ENCODE measurements at places on chromosomes 2 and 18.

DNA sequence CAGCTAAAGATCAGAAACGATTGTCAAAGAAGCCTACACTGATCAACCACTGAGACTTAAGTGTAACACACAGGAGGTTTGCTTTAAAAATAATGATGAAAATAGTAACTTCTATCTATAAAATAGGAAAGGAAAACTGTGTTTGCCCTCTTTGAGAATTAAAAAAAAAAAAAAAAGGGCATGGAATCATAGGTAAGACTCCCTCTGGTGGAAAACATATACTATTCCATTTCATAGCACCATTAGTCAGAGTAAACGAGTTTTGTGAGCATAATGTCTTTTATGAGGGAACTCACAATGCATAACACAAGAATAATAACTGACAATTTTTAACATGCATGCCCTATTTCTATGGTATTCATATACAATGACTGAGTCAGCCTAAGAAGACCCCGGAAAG, 36.3 kb downstream of the SLC35F5 start:
- no peak for DNase-seq

GRCh38 chr18:12929477-12930083, 18.2 kb upstream of the SEH1L start:
- DNase-seq: no peak

DNA sequence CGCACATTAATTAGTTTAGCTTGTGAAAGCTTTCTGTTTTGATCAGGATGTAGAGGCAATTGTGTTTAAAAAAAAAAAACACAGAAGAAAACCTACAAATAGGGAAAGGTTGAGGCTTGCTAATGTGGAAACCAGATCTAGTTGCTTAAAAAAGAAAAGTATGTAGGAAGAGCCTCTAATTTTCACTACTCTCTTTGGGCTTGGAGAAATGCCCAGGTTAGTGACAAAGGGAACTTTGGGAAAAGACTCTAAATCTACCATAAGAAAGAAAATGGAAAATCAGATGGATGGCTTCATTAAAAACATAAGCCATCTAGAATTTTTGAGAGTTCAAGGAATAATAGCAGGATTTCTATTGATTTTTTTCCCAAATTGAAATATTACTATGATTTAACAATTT, 47.3 kb upstream of the SLC38A11 start:
- DNase-seq: no peak

DNA sequence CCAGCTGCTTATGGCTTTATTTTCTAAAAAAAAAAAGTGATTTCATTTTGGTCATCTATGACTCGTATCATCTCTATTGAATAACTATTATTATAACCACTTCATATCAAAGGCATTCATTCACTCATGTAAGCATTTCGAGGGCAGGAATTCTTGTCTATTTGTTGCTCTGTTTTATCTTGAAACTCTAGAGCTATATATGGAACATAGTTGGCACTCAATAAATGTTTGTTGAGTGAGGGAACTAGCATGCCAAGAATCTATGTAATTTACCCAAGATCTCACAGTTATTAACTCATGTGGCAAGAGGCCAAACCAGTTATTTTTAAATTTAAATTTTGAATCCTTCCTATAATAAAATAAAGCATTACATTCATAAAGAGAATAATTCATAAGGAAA, 470.1 kb downstream of the TMX3 start:
- no peak for DNase-seq

DNA sequence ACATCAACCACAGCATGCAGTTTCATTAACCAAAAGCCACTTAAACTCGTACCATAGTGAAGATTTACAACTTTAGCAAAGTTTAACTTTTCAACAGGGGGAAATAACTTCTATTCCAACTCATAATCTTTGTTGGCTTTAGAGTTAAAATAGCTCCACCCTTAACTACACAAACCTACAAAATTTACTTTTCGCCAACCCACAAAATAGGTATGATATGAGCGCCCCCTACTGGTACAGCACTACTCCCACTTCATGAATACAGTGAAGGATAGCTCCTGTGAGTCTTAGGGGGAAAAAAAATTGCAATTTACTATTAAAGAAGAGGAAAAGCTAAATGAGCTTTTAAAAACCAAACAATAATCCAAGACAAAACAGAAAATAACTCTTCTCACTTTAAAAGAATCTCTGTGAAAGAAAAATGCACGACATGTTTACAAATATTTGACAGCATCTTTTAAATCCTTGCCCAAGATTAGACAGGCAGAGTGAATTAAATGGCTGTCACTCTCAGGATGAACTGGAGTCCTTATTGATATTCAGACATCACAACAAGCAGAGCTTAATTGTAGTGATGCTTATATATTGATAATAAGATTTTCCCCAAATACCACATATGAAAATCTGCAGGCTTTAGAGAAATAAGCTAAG, 32.2 kb downstream of the TMEFF2 start:
- DNase-seq: no peak

DNA sequence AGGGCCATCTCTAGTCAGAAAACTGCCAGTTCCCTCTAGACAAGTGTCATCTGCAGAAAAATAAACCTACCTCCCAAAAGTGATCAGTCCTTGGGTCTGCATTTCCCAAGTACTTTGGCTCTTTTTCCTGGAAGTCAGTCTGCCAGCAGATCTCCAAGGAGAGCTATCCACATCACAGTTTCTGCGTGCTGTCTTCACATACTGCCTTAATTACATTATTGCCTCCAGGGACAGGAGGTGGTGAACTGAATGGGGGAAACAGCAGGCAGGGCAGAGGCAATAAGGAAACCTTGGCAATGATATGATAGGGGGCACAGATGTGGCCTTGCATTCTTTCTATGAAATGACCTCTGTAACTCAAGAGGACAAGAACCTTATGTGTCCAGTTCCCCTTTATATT, 105.9 kb upstream of the SIX2 start:
- DNase-seq: no peak

DNA sequence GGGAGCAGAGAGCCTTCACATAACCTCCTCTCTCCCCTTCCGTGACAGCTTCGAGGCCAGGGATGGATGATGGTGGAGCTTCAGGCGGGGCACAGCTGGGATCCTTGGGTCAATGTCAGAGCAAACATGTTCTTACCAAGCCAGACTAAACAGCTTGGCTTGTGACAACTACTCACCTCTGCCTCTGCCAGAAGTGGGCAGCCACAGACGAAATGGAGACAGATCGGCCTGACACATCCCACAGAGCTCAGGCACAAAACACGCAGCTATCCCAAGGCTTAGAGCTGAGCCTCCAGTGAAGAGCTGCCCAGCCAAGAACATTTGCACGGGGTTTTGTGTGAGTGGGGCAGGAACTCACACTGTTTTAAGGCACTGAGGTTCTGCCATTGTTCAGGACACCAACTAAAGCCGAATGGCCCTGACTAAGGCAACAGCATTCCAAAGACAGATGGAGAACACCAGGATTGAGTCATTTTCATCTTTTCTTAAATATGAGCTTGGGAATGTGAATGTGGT, 12.8 kb downstream of the PXDN start:
- DNase-seq: no peak

DNA sequence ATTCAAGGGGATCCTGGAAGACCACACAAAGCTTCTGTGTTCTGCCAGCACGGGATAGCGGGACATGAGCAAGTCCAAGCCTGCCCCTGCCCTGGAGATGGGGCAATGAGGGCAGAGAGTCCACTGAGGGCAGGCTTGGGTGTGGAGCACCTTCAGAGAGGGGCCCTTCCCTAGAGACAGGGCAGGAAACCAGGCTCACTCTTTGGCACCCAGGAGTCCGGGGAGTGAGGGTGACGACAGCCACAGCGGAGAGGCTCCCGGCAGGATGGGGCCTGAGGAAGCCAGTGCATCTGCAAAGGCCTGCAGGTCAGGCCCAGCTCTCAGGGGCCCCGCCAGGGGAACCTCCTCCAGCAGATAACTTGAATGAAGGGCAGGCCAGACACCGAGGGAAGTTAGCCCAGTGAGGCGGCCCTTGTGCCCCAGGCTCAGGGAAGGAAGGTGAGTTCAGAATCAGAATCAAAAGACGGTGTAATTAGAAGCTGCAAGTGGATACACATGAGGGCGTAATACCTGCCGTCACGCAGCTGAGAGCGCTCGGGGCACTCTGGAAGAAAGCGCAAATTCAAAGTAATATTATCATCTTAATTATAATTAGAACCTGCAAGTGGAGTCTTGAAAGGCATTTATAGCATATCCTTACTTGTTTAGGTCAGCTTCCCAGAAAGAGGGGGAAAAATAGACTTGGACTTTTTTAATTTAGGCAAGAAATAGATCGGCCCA, 142.6 kb upstream of the LGALSL start:
- DNase-seq: no peak

DNA sequence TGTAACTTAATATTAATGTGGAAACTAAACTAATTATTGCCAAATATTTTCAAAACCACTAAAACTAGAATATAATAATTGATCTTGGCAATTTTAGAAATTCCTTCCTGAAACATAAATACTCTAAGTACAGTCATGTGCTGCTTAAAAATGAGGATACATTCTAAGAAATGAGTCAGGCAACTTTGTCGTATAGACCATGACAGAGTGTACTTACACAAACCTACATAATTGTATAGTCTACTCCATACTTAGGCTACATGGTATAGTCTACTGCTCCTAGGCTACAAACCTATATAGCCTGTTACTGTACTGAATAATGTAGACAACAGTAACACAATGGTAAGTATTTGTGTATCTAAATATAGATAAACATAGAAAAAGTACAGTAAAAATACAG, 27.6 kb downstream of the FEZ2 start:
- no peak for DNase-seq

DNA sequence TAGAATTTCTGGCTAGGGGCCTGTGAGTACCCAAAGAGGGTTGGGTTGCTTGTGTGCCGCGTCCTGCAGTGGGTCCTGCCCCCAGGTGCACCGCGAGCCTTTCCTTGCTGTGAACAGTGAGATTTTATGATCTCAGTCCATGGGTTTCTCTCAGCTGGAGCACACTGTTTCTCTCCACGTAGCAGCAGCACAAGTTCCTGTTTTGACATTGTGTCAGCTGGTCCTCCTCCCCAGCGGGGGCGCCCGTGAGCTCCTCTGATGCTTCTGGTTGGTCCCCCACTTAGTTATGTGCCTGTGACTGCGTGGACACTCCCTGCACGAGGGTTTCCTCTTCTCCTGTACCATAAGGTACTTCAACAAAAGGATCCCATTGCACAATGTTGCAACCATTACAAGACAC, 29.8 kb downstream of the TSHZ1 start:
- DNase-seq: no peak

DNA sequence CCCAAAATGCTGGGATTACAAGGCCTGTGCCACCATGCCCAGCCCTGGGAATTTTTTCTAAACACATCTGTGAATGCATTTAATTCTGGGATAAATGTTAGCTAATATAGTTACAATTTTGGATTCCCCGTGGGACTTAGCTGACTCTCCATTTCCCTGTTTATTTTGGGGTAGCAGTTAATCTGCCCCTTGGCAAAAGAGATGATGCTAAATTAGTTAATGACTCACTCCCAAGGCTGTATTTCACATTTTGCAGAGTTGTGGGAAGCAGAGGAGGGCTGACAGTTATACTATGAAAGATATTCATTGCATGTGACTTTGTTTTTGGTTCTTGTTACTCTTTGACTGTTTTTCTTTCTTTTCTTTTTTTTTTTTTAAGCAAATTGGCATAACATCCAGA, 3.2 kb downstream of the MTHFD2 start:
- no peak for DNase-seq

DNA sequence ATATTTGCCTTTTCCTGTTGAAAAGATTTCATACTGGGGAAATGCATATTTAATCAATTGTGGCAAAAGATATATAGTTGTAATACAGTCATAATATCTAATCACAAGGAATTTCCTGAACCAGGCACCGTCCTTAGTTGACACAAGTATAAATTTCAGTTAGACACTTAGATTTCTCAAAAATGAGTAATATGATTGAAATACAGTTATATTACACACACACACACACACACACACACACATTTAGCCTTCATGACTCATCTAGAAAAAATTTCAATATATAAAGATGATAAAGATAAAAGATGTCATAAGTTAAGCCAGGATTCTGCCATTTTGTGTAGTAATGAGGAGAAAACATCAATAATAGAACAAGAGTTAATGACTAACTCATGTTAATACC, 258.4 kb upstream of the ZNF804A start:
- no peak for DNase-seq

- DNase-seq: no peak
These were observed at the start of gene ADCYAP1 for GRCh38 chr18:904218-905090. ADCYAP1 (plus strand) TSS chr18:904871; CDS start chr18:905387, 516 bp downstream.

- DNase-seq: no peak
These were observed 117.7 kb downstream of the B3GNT2 start for GRCh38 chr2:62313449-62314227.

DNA sequence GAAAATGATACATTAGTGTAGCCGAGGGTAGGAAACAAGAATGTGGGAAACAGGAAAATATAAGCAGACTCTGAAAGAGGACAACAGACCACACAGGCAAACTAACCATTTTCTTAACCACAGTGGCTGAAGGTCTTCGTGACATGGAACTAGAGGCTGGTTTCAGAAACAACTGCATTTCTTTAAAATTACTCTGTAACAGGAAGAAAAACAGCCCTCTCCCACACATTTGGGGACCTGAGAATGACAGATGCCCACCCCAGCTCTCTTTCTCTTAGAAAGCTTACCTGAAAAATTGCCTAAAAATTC, 13.8 kb upstream of the SLC25A52 start:
- no peak for DNase-seq

GRCh38 chr2:241673189-241673663, 13.4 kb downstream of the DTYMK start:
- DNase-seq: no peak

- no peak for DNase-seq
These were observed 47.7 kb upstream of the SCG2 start for GRCh38 chr2:223649554-223650533.

DNA sequence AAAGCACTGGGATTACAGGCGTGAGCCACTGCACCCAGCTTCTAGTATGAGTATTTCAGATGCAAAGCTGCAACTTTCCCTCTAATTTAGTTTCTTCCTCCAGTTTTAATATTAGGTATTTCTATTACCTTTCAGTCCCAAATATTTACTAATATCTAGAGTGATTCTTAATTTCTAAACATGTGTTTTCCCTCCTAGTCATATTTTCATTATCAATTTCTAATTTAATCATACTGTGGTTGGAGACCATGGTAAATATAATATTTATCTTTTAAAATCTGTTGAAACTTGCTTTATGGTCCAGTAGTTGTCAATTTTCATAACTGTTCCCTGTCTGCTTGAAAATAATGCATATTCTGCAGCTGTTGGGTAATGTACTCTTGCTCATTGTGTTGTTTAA, 245.9 kb upstream of the REV1 start:
- DNase-seq: no peak

DNA sequence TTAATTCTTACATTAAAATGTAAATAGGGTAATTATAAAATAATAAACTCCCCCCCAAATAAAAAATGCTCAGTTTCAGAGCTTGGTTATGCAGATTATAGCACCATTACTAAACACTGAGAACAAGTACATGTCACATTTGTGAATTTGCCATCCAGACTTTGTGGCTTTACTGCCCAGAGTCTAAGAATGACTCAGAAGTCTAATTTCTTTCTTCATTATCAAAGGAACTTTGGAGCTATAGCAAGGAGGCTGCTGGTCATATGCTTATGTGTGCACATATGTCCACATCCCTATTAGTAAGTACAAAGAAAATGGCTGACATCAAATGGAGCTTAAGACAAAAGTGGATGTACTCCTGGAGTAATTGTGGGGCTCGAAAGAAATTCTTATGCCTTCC, 248.5 kb upstream of the SESTD1 start:
- no peak for DNase-seq

- no peak for DNase-seq
These were observed 330.1 kb downstream of the ERBB4 start for GRCh38 chr2:212208467-212208866.

Data from NCI-H187 (cell line).